ENCODE measurements at places on chromosomes 3 and 15. TPM values are rescaled to one million over a fixed set of nuclear protein-coding genes. Genes with fewer than 3 reads are reported as not detected.

IQCF2 gene
- not detected for total RNA-seq

RBMS3 gene
- 51.4 TPM for total RNA-seq

DUOX2 gene
- total RNA-seq, result 0.11 TPM

VGLL4 gene
- total RNA-seq, result 30.2 TPM

COX5A gene
- 399 TPM for total RNA-seq

- H3K36me3 ChIP-seq, result no peaks in the 10 kb centered on the region
- no peaks in the 10 kb centered on the region for H3K27me3 ChIP-seq
- no peak overlapping the region for H3K4me3 ChIP-seq
- DNase-seq, result peak; percentile 21
These were observed 182.2 kb downstream of the ABHD5 start for GRCh38 chr3:43872901-43873300.

GRCh38 chr3:143763564-143764162 lies 84.6 kb downstream of the SLC9A9 start:
- DNase-seq, result no peak
- no peak overlapping the region for H3K27ac ChIP-seq
- H3K27me3 ChIP-seq, result no peaks in the 10 kb centered on the region

GRCh38 chr3:33644582-33644981 lies 73.5 kb downstream of the CLASP2 start:
- no peaks in the 10 kb centered on the region for H3K27me3 ChIP-seq
- no peak overlapping the region for H3K4me3 ChIP-seq
- H3K27ac ChIP-seq, result no peak overlapping the region
- no peak for DNase-seq
- no peaks in the 10 kb centered on the region for H3K4me1 ChIP-seq

DNA sequence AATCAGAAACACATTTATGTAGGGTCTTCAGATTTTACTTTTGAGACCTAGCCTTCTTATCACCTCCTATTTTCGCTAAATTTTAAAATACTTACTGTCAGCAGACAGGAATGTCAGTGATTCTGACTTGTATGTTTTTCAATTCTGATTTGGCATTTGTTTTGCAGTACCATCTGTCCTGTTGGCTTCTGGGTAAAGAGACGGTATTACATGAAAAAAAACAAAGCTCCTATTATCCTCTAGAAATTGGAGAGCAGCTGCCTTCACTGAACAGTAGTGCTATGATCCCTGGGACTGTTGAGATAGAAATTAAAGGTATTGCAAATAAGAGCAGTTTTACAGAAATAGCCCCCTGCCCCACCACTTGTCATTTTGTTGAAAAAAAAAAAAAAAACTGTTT lies 8.4 kb downstream of the ARMC8 start:
- no peak for DNase-seq
- H3K4me1 ChIP-seq, result no peaks in the 10 kb centered on the region
- H3K4me3 ChIP-seq, result no peak overlapping the region
- no peaks in the 10 kb centered on the region for H3K27me3 ChIP-seq

- peaks cover 6% of the 10 kb centered on the region for H3K36me3 ChIP-seq
- H3K27ac ChIP-seq, result no peak overlapping the region
- no peak overlapping the region for H3K4me3 ChIP-seq
These were observed 33.5 kb upstream of the ACKR4 start for GRCh38 chr3:132563420-132564069.

Measured in right atrium auricular region (tissue), 2 donors.